ENCODE measurements at places on chromosomes 12 and 14.

DNA sequence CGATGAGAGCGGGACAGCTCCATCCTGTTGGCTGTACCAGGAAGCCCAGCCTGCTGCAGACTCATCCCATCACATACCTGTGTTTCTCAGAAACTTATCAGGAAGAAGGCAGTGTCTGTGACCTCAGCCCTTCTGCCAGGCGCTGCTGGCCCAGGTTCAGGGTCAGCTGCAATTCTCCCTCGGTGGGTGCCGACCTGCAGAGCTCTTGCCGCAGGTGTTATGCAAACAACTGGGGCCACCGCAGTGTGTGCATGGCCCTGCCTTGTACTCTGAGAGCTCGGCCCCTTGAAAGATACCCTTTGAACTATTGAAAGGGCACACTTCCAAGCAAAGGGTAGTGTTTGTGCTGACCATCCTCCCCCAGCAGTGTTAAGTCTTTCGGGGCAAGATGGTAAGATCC is 322.2 kb upstream of the DIO3 start:
- DNase-seq: no peak

DNA sequence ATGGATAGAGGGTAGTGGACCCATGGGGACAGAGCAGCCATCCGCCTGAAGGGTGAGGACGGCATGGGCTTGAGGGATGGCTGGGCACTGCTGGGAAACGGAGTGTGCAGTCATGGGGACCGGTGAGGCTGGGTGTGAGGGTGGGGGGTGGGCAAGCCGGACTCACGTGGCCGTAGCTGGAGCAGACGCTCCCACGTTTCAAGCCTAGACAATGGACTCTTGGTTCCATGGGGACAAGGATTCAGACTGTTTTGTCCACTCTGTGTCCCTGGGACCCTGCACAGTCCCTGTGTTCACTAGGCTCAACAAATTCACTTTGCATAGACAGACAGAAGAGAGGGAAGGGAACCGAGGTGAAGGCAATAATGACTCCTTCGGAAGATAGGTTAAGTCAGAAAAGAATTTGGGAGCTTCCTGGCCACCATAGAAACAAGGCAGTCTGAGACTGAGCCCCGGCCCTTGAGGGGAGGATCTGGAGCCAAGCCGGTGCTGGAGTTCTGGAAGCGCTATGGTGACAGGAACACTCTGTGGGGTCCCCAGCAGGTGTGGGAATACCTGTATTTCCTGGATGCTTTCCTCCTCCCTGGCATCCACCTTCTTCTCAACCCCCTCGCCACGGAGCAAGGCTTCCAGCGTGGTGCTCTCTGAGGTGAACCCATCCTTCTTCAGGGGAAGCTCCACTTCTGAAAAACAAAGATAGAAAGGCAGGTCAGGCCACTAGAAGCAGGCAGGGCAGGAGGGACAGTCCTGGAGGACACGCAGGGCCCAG is 162.5 kb downstream of the DPF3 start:
- DNase-seq: peak; percentile 22

- DNase-seq: no peak
Observed at GRCh38 chr14:100741966-100742365, 15.3 kb downstream of the DLK1 start.

DNA sequence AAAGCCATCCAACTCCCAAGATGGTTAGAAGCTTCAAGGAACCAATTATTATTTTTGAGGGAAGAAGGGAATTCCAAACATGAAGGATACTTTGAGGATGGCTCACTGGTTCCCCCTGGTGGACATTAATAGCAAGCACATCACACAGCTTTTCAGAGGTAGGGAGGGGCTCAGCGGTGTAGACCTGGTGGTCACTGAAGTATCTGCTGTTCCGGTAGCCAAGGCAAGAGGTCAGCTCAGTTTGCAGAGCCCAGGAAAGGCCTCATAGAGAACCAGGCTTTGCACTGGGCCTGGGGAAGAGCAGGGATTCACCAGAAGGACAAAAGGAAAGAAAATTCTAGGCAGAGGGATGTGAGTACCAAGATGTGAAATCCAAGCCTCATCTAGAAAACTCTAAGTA is 118.7 kb downstream of the KSR2 start:
- no peak for DNase-seq

GRCh38 chr14:24430682-24431568 is 1.2 kb downstream of the KHNYN start:
- no peak for DNase-seq

- no peak for DNase-seq
Observed at GRCh38 chr12:76945867-76946266, 67.0 kb upstream of the CSRP2 start.

DNA sequence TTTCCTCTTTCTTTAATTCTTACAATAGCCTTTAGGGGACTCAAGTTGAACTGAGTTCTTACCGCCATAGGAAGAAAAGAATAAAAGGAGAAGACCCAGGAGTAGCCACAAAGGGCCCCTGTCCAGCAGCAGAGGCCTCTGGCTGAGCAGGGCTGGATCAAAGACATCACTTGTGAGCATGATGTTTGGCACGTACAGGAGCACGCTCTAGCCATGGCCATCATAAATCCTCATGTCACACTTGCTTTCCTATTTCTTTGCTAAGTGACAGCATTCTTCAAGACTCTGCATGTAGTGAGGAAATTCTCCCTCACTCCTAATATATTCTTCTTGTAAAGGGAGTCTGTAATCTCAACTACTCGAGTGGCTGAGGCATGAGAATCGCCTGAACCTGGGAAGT is 15.7 kb downstream of the CLEC4C start:
- no peak for DNase-seq

- no peak for DNase-seq
Observed at GRCh38 chr12:123833830-123834229, 71.7 kb downstream of the DNAH10 start.

GRCh38 chr12:54407183-54407905 is 11.7 kb downstream of the ITGA5 start:
- DNase-seq: no peak

DNA sequence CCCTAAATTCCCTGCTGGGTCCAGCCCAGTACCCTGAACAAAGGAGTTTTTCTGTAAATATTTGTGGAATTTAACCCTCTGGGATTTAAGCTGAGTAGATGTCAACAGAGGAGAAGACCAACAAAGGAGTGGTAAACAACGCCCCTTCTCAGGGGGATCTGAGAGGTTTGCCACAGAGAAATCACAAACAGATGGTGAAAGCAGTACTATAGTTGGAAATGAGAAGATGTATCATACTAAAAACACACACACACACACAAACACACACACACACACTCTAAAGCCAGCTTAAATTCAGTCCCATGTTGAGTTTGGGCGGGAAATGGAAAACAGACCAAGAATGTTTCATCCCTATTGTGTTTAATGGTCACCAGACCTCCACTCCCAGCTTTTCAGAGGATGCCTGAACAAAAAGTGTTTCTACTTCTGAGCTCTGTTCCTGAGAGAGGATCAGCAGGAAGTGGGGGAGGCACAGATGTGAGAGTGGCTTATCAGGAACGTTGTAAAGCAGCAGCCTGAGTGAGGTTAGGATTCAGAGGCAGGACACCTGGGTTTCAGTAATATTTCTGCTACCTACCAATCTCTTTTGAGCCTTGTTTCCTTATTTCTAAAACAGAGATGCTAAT is 3.2 kb downstream of the BIN2 start:
- DNase-seq: no peak
